Natural killer cell treated with Interleukin-12 subunit alpha and Interleukin-12 subunit beta and Interleukin-15 and Interleukin-18, amount 100 ng/mL, for 72 hours (primary cell): ENCODE measurements at places on chromosomes 16 and 17.

DNA sequence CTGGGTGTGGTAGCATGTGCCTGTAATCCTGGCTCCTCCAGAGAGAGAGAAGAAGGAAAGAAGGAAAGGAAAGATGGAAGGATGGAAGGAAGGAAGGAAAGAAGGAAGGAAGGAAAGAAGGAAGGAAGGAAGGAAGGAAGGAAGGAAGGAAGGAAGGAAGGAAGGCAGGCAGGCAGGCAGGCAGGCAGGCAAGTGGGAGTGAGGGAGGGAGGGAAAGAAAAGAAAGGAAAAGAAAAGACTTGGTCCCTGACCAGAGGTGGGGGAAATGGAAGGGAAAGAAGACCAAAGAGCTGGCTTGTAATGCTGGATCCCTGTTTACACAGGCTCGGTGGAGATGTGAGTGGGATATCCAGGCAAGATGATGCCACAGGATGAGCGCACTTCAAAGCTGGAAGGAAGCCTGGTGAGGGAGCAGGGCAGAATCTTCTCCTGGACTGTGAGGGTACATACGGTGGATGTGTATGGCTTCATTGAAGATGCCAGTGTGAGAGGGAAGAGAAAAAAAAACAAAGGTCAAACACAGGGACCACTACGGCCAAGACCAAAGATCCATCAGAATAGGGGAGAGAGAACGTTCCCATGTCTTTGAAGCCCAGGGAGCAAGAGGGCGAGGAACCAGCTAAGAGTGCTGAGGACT is 2.1 kb downstream of the CES1 start:
- DNase-seq = no peak

GRCh38 chr16:379961-380761 is 1.6 kb downstream of the PGAP6 start:
- DNase-seq = no peak

GRCh38 chr16:12027558-12028287 is 51.2 kb downstream of the SNX29 start:
- no peak for DNase-seq

- DNase-seq = no peak
Observed at GRCh38 chr17:51435641-51436091, 175.3 kb downstream of the UTP18 start.

DNA sequence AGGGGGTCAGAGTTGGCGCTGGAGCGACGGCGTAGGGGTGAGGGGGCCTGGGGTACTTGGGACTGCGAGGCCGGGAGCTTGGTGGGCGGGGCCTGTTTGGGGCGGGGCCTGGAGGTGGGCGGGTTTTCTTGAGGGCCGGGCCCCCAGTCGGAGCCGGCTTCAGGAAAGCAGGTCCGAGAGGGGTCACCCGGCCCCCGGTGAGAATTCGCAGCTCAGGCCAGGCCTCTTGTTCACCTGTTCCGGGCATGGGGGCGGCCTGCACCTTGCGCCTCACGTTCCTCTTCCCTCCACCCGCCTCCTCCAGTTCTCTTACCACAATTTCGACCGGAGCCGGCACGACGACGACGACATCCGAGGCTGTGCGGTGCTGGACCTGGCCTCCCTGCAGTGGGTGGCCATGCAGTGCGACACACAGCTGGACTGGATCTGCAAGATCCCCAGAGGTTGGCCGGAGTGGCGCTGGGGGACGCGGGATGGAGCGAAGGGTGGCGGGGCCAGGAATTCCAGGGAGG is 52.5 kb downstream of the MRC2 start:
- DNase-seq = no peak

GRCh38 chr17:31696184-31696602 is 162.9 kb downstream of the COPRS start:
- no peak for DNase-seq

- DNase-seq = no peak
Observed at GRCh38 chr16:88014252-88014781, 63.1 kb downstream of the BANP start.

GRCh38 chr16:86730597-86730996 is 152.2 kb downstream of the FOXL1 start:
- no peak for DNase-seq

GRCh38 chr17:51818777-51819176 is 339.7 kb downstream of the CA10 start:
- DNase-seq = no peak

GRCh38 chr16:11602321-11602720 is 15.6 kb upstream of the LITAF start:
- DNase-seq = no peak

DNA sequence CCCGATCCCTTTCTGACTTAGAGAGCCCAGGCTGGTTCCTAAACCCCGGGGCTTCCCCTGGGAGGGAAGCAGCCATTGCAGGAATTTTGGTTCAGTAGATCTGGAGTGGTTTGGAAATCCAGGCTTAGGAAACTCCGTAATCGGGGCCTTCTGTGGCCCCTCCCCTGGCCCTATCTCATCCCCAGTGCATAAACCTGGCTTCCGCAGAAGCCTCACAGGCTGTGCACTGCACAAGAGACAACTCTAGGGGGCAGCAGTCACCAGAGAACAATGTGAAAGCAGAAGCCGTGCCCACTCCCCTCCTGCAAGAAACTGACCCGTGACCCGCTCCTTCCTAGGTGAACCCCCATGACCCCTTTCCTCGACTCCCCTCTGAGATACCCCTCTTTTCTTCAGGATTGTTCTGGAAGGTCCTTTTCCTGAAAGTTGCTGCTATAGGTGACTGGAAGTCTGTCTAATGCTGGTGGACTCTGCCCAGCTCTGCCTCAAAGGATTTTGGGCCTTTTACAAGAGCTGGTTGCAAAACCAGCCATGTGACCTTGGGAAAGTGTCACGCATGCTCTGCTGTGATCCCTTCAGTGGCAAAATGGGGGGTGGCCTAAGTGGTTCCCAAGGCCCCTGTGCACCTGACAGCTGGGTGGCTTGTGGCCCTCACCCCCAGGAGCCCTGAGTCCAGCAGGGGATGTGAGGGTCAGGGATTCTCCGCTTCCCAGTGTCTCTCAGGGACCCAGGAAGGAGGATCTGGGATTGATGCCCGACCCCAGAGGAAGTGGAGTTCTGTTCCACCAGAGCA is 14.4 kb downstream of the GUCY2D start:
- no peak for DNase-seq

GRCh38 chr17:81306898-81307510 is 11.9 kb upstream of the SLC38A10 start:
- no peak for DNase-seq

- DNase-seq = no peak
Observed at GRCh38 chr17:59845595-59846393, 46.9 kb downstream of the TUBD1 start.

DNA sequence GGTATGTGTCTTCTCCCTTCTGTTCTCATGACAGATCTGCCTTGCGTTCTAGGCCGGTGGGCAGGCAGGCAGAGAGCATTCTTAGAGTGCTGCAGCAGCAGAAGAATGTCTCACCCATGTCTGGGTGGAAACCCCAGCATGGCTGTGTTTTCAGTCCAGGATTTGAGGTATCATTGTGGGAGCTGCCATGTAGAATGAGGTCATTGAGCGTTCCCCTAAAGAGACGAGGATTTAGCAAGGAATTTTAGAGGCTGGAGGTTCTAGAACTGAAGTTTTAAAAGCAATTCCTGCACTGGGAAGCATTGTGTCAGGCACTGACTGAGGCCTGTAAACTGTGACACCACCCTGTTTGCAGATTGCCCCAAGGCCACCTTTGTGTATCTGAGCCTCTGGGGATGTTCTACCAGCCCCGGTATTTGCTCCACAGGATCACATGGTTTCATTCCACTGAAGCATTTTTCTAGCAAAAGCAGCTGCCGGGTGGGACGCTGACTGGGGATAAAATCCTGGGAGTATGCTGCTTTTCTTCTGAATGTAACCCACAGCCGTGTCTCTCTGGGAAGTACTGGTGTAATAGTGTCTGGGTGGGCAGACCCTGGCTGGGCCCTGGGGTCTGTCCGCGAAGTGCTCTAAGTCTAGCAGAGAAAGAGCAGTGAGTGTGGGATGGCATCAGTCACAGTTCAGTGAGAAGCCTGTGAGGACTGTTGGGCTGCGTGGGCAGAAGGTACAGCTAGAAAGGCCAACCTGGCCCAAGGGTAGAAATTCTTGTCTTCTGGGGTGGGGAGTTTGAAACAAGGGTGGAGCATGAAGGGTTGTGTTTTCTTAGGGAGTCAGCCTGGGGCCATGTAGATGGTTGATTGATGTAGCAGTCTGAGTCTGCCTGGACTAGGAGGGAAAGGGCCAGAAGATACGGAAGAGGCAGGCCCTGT is 30.2 kb downstream of the PLCD3 start:
- DNase-seq = no peak

DNA sequence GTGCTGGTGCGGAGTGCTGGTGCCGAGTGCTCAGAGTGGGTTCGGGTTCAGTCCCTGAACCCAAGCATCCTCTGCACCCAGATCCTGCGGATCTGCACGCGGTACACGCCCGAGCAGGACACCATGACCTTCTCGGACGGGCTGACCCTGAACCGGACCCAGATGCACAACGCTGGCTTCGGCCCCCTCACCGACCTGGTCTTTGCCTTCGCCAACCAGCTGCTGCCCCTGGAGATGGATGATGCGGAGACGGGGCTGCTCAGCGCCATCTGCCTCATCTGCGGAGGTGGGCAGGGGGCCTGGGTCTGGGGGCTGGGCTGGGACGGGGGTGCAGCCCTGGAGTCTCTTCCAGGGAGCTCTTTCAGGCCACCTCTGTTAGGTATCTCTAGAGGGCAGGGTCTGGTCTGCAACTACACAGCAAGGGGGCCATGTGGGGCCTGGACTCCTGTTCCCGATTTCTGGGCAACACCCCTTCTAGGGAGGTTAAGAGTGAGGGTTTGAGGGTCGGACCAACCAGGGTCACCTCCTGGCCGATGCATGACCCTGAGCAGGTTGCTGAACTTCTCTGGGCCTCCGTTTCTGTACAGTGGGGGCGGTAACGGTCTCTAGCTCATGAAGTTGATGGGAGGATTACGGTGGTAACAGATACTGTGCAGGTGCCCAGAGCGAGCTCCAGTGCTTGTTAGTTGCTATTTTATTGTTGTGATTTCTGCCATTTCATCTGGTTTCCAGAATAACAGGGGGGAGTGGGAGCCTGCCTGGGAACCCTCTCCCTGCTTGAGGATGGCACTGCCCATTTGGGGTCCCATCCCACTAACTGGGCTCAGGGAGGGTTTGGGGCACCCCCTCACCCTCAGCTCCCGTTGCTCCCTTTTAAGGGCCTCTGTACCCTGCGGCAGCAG is 10.1 kb downstream of the GJD3 start:
- DNase-seq = no peak

DNA sequence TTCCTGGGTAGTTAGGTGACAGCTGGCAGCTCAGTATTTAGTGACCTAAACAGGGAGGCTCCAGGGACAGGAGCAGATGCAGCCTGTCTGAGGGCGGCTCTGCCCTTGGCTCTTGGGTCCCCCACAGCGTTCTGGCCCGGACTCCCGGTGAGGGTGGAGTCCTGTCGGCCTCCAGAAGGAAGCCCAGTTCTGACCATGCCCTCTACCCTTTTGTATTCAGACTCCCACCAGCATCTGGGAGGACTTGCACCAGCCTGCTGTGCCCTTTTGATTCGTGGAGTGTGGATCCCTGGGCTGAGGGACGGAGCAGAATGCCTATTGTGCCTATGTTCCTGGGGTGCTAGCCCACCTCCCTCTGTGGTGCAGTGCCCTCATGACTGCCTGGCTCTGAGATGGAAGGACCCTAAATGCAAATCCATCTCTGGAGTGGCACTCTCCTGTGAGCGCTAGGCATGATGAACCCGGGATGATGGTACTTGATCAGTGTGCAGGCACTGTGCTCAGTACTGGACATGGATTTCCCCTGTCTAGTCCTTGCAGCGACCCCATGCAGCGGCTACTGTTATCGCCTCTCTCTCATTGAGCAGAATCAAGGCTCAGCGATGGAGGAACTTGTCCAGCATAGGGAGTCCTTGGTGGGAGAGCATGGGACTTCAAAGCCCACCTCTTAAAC is 123.1 kb downstream of the SNX29 start:
- DNase-seq = peak; percentile 51

GRCh38 chr17:53631486-53631885 is 191.2 kb upstream of the KIF2B start:
- DNase-seq = no peak

DNA sequence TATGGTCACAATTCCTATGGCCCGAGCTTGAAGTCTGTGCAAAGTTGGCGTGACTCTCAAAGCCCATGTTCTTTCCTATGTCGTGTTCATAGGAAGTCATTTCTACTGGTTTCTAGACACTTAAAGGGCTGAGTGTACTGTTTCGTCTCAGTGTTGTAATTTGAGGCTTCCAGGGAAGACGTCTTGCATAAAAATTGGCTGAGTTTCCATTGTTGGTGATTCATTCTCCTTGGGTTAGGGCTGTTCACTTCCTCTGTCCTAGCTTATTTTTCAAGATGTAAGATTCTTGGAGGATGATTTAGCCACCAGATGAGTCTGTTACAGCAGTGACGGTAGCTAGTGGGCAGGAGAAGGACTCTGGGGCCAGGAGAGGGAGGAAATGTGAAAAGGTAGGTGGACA is 43.1 kb downstream of the PIK3R5 start:
- no peak for DNase-seq

DNA sequence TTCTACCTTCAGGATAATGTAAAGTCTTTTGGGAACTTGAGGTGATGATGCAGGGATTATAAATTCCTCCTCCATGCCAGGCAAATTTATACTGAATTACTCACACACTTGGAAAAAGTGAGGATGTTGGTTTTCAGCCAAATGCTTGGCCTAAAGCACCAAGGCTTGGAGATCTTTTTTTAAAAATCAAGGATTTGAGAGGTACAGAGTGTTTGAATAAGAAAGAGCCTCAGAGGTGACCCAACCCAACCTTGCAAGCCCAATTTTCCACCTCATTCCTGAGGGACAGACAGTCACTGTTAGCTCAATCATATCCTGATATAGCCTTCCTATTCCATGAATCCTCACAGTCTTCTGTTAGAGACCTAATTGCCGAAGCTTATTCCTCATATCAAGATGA is 14.0 kb downstream of the GRIN2A start:
- no peak for DNase-seq

DNA sequence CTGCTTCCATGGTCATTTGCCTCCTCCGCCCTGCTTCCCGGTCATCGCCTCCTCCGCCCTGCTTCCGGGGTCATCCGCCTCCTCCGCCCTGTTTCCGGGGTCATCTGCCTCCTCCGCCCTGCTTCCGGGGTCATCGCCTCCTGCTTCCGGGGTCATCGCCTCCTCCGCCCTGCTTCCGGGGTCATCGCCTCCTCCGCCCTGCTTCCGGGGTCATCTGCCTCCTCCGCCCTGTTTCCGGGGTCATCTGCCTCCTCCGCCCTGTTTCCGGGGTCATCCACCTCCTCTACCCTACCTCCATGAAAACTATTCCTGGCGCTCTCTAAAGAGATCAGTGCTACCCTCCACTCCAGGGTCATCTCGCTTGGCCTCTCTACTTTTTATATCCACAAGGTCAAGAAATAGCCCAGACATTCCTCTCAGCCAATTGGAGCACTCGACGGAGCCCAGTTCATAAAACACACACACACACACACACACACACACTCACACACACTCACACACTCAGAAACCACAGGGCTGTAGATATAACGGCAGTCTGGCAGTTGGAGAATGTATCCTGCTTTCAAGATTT is 44.8 kb downstream of the TRARG1 start:
- no peak for DNase-seq
